ENCODE measurements at places on chromosomes 13 and 19. TPM values are rescaled to one million over a fixed set of nuclear protein-coding genes. Genes with fewer than 3 reads are reported as not detected.
A peak's percentile ranks its signal among the peaks of the same experiment; 100 is the strongest.

DNA sequence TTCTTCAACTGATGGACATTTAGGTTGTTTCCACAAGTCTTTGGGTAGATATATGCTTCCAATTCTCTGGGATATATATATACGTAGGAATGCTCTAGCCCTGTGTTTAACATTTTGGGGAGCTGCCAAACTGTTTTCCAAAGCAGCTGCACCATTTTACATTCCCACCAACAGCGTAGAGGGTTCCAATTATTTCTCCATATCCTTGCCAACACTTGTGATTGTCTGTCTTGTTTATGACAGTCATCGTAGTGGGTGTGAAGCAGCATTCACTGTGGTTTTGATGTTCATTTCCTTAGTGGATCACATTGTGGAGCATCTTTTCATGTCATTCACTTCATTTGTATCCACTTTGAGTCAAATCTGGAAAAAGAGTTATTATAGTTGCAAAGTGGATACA lies 4.7 kb upstream of the CBLC start:
- no peak for DNase-seq

DNA sequence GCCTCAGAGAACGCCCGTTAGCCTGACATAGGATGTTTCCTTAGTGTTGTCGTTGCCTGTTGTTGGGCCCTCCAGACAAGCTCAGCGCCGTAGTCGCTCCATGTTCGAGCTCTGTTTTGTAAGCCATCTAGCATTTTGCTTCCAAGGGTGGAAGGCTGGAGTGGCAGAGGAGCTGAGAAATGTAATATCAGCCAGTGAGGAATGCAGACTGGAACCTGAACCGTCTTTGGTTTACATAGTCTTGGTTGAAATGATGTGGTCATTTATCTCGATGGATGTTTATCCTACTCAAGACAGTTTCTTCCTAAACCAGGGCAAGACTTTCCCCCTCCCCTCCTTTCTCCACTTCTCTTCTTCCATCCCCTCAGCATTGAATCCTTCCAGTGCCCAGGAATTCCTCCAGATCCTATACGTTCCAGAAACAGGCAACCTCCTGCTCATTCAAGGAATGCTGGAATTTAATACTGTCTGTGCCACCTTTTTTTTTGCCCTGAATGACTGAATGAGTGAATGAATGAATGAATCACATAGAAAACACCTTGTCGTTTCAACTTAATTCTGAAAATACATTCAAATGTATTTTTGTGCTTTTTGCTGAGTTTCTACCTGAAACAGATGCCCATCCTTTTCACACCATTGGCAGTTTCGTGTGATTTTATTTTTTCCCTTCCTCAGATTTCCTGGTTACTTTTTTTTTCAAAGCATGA lies 109.5 kb upstream of the MBNL2 start:
- DNase-seq = no peak

DNA sequence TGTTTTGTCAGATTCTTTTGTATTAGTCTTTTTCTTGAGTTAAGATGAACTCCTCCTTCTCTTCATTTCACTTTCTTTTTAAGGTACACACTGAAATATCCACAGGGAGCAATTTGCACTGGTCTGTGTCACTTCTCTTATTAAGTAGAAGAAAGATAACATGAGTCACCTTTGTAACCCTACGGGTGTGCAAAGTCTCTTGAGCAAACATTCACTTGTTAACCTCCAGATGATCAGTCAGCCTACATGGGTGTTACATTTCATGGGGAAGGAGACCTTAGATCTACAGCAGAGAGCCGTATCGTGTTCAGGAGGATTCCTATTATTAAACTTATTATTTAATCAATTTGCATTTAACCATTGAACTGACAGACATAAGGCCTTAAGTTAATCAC lies 5.1 kb downstream of the ZNF507 start:
- no peak for DNase-seq

GRCh38 chr19:51695702-51696315 lies 2.7 kb downstream of the SPACA6 start:
- DNase-seq = no peak

DNA sequence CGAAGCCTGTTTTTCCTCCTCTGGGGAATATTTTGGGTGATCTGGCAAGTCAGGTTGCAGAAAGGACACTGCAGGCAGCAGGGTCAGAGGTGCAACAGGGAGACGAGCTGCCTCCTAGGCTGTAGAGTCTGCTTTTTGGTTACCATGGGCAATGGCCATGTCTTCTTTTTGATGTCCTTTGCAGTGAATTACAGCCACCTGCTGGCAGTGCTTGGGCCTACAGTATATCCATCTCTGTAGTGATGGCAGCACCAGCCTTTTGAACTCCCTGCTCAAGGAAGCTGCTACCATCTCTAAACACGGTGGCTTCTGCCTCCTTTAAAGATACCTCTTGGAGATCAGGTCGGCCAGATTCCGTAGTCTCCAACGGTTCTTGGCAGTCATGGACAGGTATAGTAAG lies 73.9 kb downstream of the WTIP start:
- DNase-seq = peak; percentile 21

Gene C1QTNF9
- not detected for total RNA-seq

GRCh38 chr13:21615427-21615826 lies 11.5 kb upstream of the MICU2 start:
- DNase-seq = no peak

Gene FFAR1
- total RNA-seq = not detected

GRCh38 chr19:48398375-48399235 lies 5.1 kb downstream of the GRIN2D start:
- peak; percentile 87 for DNase-seq

GRCh38 chr13:98490866-98491265 lies 86.0 kb downstream of the STK24 start:
- no peak for DNase-seq

GRCh38 chr13:70253834-70254233 lies 145.6 kb upstream of the KLHL1 start:
- no peak for DNase-seq

DNA sequence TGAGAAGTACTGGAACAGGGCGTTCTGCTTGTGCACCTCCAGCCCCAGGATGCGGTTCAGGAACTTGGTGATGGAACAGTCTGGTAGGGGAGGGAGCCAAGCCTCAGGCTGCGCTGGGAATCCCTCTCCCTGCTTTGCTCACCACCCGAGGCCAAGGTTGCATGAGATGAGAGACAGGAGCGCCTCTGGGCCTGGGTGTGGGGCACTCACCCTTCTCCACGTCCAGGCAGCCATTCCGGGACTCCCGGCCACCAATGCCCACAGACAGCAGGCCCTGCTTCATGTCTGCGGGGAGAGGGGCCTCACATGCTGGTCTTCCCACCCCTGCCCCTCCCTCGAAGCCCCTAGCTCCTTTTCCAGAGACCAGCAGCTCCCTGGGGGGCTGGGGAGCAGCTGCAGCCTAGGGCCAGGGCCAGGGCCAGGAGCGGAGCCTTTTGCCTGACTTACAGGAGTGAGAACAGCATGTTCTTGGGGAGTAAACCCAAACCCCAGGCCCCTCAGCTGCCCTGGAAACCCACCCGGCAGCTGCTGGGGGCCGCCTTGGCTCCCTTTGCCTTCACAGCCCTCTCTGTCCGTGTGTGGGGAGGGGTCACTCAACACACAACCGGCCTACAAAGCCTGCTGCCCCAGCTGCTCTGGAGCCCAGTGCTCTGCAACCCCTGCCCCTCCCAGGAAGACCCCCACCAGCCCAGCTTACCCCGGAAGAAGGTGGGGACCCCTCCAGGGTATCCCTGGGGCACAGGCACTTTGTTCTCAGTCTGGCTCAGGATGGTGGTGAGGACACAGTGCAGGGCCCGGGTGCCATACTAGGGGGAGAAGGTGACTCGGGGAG lies 7.2 kb downstream of the GPX4 start:
- no peak for DNase-seq

DNA sequence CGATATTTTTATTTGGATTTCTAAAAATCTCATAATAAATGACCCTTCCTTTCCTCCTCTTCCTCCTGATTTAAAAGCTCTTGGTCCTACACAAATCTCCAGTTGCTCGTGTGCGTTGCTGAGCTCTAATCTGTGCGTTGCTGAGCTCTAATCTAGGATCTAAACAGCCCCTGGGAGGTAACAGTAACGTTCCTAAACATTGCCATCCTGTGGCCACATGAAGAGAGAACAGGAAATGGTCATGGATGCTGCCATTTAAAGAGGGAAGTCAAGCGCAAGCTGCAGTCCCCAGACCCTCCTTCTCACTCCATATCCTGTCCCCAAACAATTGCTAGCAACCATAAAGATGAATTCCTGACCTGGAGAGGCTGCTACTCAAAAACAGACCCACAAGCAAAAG lies 170.8 kb downstream of the NUFIP1 start:
- DNase-seq = peak; percentile 29

Gene ACER1
- not detected for total RNA-seq

Gene KLK5
- total RNA-seq = not detected

GRCh38 chr19:40417643-40417981 lies 4.4 kb upstream of the PRX start:
- DNase-seq = no peak

GRCh38 chr19:29526730-29527499 lies 1.1 kb downstream of the VSTM2B start:
- no peak for DNase-seq

Gene GJA3
- total RNA-seq = not detected

Gene TMIGD2
- total RNA-seq = not detected

- DNase-seq = no peak
Observed at GRCh38 chr13:29556742-29557141, 38.7 kb downstream of the SLC7A1 start.

- no peak for DNase-seq
Observed at GRCh38 chr13:111385183-111385857, 64.9 kb downstream of the TEX29 start.

DNA sequence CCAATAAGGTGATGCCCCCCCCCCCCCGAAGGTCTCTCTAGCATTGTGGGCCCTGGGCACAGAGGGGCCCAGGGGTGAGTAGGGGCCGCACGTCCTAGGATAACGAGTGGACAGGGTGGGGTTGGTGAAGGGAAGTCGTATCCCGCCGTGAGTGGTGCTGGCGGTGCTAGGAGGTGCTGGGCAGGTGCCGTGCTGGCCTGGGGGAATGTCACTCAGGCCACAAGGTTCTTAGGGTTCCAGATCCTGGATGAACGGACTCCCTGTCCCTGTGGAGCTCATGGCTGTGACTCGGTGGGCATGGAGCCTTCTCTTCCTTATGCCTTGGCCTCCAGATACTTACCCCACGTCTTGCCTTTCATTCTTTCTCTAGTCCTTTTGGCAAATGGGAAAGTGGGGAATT lies 157.4 kb upstream of the SOX1 start:
- DNase-seq = no peak

Gene NLRP9
- not detected for total RNA-seq

DNA sequence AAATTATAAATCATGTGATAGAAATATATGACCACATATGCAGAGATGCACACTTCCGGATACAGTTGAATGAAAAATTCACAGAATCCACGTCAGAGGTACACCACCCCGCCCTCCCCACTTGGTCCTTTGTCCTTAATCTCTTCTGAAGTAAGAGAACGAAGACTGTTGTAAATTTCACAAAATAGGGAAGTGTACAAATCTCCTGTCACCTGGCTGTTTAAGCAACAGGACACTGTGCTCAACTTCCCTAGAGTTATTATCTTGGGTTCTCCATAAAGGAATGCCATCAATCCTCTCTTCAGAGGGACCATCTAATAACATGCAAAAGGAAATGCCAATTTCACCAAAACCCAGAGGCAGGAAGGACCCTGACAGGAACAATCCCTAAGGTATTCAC lies 10.5 kb upstream of the CEACAM6 start:
- no peak for DNase-seq

Gene CGB5
- total RNA-seq = not detected

DNA sequence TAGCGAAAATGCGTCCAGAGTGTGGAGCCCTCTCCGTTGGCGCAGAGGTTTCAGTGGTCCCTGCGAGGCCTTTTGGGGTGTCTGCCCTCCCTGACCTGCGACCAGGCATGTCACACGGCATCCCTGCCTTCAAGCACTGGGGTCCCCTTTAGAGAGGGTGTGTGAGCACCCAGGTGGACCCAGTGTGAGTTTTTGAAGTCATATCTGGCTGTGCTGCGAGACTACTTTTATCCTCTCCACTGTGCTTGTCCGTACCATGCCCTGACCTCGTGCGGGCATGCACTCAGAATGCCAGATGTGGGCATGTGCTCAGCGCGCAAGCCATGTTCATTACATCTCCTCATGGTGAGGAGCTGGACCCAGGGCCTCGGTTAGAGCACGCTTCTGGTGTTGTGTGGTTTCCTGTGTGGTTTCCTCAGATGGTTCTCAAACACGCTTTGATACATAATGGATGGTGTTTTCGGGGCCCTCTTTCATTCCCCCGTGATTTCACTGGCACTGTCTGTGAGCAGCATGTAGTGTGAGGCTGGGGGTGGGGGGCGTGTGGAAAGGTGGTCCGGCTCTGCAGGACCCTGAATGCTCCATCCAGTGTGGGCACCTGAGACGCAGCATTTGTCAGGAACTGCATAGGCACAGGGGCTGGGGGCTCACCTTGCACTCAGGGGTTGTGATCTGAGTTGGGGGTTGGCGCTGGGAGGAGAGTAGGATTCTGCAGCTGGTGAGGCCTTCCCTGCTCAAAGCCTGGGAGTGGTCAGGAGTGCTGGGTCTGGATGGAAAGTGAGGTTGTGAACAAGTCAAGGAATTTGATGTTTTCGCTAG lies 2.3 kb downstream of the TFDP1 start:
- no peak for DNase-seq

Gene ZNF480
- total RNA-seq = 2.6 TPM

Gene SPART
- 50.8 TPM for total RNA-seq

DNA sequence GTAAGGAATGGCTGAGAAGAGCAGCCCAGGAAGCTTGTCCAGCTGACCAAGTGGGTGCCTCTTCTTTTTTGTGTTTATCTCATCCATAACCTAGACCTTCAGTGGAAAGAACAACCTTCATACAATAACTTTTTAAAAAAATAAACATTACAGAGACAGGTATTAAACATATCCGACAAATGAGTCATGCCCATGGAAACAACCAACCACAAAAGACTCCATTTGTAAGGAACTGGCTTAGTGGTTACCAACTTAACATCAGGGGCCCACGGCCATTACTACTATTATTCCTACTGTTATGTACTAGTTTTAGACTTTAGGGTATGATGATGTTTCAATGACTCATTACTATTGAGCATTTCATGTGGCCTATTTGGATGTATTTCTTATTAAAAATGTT lies 191.7 kb upstream of the SERP2 start:
- DNase-seq = no peak

DNA sequence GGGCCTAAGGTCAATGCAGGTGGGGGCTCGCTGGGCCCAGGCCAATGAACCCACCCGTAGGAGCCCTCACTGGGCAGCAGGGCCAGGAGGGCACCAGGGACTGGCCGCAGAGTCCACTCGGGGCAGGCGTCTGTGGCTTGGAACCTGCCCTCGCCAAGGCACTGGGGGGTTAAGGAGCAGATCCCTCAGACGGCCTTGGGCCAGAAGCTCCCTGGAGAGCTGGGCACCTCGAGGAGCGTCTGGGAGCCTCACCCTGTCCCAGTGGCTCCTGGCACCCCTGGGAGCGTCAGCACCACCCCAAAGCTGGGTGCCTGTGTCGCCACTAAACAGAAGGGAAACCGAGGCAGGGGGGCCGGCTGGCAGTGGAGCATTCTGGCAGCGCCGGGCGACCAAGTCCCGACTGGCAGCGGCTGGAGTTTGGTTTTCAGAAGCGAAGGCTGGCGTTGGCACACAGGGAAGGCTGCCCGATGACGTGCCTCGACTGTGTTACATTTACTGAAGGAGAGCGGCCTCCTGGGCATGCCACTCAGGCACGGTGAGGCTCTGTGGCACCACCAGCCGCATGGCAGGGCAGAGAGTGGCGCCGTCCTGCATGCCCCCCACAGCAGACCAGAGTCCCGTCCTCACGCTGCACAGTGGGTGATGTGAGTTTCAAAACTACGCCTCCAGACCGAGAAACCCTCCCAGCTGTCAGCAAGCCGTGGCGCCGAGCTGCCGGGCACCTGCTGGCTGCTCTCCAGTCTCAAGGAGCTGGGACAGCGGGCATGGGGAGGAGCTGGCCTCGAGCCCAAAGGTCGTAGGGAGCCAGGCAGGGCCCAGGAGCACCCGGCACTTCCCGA lies 9.2 kb upstream of the MEX3D start:
- no peak for DNase-seq
